ENCODE measurements at places on chromosomes 7 and 10. TPM values are rescaled to one million over a fixed set of nuclear protein-coding genes. Genes with fewer than 3 reads are reported as not detected.

The SAMD9 gene
- 22.2 TPM for total RNA-seq

The SLC16A12 gene
- not detected for total RNA-seq

The PARD3 gene
- total RNA-seq, result 45.8 TPM

The GHRHR gene
- total RNA-seq, result not detected

The FAM13C gene
- total RNA-seq, result 1.6 TPM

The OR2A7 gene
- 1.3 TPM for total RNA-seq

The MMD2 gene
- total RNA-seq, result not detected

The PTPRZ1 gene
- total RNA-seq, result 0.16 TPM

The RASA4B gene
- total RNA-seq, result 1.7 TPM

The ABCB4 gene
- total RNA-seq, result 23.5 TPM

The VAX1 gene
- not detected for total RNA-seq

The KLLN gene
- total RNA-seq, result 0.97 TPM

The OR2A1 gene
- total RNA-seq, result 0.12 TPM

The ZFYVE27 gene
- total RNA-seq, result 19.8 TPM

The PDE6C gene
- not detected for total RNA-seq

The SEMA3C gene
- total RNA-seq, result 272 TPM

The LLCFC1 gene
- total RNA-seq, result not detected

The TAF6 gene
- 40.7 TPM for total RNA-seq

The LRRC18 gene
- not detected for total RNA-seq

The COX19 gene
- 10.4 TPM for total RNA-seq

The CLCN1 gene
- under 0.01 TPM for total RNA-seq

The ZNF804B gene
- not detected for total RNA-seq

The EBF3 gene
- 2.7 TPM for total RNA-seq

The AOAH gene
- total RNA-seq, result not detected

The ADAM8 gene
- 3.4 TPM for total RNA-seq

The PAX2 gene
- not detected for total RNA-seq

The TACC2 gene
- 7.0 TPM for total RNA-seq

The CLIP2 gene
- 50.5 TPM for total RNA-seq

The FAM131B gene
- total RNA-seq, result 1.3 TPM
